ENCODE measurements at places on chromosomes 3 and 15.

- DNase-seq, result no peak
These were observed 64.9 kb downstream of the CDIN1 start for GRCh38 chr15:36644191-36644896.

GRCh38 chr3:139101396-139101795 is 56.7 kb upstream of the PRR23C start:
- DNase-seq, result no peak

DNA sequence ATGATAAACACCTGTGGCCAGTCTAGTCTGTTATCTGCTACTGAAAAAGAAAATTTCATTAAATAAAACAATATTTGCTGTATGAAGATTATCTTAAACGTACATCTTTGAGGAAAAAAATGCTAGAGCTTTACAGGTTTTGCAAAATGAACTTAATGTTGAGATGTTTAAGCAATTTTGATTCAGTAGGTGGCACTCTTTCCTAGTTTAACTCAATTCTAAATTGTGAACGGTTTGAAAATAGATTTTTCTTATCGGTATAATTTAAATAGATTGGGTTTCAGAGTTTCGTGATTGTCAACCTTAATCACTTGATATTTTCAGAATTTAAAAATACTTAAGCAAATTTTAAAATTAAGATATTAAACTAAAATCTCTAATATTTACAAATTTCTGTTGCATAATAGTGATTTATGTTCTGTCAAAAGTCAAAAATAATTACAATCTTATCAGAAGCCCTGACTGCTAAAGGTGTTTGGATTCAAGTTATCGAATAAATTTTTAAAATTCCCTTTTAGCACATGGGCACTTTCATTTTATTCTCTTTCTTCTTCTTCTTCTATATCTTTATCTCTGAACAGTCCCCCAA is 7.0 kb upstream of the RNF111 start:
- peak; percentile 30 for DNase-seq

DNA sequence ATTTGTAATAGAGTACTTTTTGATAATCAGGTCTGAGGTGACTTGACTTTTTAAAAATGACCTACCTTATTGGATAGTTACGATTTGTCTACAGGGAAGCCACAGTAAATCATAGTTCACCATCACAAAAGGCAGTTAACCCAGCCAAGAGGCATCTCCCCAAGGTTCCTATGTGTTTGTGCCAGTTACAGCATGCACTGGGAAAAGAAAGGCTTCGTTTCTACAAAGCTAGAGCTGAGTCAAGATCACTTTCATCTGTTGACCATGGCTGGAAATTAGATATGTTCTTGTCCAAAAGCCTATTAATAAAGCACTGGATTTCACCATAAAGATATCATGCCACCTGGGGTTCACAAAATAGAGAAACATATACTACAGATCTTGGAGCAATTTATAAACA is 139.9 kb downstream of the GREM1 start:
- DNase-seq, result peak; percentile 56

DNA sequence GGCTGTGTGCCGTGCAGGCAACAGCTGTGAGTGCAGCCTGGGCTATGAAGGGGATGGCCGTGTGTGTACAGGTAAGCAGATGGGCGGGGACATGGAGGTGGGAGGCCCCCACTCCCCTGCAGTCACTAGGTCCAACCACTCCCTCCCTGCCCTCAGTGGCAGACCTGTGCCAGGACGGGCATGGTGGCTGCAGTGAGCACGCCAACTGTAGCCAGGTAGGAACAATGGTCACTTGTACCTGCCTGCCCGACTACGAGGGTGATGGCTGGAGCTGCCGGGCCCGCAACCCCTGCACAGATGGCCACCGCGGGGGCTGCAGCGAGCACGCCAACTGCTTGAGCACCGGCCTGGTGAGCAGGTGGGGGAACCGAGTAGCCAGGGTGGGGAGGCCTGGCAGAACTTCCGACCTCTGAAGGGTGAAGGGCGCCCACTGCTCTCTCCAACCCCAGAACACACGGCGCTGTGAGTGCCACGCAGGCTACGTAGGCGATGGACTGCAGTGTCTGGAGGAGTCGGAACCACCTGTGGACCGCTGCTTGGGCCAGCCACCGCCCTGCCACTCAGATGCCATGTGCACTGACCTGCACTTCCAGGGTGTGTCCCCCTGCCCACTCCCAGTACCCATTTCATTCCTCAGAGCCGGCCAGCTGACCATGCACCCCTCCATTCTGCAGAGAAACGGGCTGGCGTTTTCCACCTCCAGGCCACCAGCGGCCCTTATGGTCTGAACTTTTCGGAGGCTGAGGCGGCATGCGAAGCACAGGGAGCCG is 11.6 kb downstream of the NT5DC2 start:
- no peak for DNase-seq

DNA sequence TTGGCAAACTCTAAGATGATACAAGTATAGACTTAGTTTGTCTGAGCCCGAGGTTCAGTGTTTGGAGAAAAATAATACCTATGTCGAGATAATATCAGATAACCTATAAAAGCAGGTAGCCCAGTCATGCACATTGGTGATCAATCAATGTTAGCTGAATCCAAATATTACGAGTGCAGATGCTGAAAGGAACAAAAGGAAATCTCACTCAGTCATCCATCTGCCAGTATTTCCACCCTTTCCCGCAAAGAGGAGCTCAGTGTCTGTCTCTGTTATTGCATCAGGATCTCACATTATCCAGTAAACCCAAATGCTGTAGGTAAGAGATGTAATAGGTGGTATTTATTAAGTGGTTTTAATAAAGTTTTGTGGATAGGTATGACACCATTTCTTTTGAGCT is 251.2 kb upstream of the CTDSPL start:
- no peak for DNase-seq

DNA sequence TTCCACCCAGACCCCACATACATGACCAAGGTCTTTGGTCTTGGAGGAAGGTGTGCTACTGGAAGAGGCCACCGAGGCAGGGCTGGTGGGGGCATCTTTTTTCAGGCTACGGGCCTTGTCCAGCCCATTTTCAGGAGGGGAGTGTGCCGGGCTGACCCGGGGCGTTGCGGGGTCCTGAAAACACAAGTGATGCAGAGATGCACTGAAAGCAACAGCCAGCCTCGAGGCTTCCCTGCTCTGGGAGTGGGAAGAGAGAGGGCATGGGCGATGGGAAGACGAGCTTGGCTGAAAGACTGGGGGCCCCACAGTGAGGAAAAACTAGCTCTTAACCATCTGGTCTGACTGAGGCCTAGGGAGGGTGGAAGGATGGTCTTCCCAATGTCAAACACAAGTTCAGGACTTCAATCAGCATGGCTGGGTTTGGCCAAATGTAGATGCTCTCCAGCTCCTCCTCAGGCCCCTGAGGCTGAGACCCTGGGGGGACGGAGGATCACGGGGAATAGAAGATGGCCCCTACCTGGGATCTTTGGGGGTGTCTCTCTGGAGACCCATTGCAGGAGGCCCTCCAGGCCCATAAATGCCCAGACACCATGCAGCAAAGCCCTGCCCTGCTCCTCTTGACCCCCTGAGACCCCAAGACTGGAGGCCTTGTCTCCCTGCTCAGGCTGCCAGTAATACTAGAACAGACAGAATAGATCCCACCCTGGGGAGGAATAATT is 38.9 kb downstream of the TLE3 start:
- no peak for DNase-seq

GRCh38 chr3:72281551-72281950 is 496.6 kb upstream of the PROK2 start:
- DNase-seq, result no peak

GRCh38 chr3:46141813-46142212 is 66.3 kb downstream of the CCR1 start:
- no peak for DNase-seq

DNA sequence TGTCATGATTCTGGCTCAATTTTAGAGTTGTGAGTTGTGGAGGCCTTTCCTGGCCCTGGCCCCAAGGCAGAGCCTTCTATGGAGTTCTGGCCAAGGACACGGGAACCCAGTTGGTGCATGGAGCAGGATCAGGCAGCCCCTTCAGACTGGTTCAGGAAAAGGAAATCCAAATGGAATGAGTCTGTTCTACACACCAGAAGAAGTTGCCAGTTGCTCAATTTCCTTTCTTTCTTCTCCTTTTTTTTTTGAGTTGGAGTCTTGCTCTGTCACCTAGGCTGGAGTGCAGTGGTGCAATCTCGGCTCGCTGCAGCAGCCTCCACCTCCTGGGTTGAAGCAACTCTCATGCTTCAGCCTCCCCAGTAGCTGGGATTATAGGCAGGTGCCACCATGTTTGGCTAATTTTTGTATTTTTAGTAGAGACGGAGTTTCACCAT is 28.9 kb upstream of the BHLHE40 start:
- no peak for DNase-seq

GRCh38 chr3:138097192-138098172 is 17.9 kb downstream of the DZIP1L start:
- no peak for DNase-seq

DNA sequence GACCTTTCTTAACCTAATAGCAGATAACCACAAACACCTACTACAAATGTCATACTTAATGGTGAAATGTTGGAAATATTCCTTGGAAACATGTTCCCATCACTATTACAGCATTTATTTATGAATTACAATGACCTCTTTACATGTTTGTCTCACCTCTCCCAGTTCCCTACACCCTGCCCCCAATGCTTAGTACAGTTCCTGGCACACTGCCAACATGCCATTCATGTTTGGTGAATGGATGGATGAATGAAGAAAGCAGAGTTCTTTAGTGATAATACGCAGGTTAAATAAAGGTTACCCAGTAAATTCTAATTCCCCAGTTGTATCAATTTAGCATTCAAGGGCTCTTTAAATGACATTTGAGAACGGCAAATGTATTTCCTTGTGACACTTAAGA is 259.9 kb upstream of the ATP11B start:
- DNase-seq, result no peak

DNA sequence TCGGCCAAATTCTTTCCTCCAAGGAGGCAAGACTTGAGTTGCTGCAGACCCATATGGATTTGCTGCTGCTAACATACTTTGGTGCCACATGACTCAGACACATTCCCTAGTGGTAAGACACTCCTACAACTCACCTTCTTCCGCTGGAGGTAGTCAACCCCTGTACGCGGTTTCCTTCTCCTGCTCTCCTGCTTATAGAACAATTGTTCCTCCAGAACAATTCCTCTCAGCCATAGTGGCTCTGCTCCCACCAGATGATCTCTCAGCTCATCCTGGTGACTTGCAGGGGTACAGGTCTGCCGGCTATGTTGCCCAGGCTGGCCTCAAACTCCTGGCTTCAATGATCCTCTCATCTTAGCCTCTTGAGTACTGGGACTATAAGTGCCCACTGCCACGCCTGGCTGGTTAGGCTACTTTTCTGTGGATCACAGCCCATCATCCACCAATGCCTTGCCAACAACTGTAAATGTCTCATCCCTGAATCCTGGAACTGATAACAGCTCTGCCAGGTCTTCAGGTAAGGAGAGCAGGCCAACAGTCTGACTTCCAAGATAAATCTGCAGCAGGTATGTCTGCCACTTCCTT is 2.4 kb upstream of the CXCR6 start:
- DNase-seq, result no peak

GRCh38 chr15:67092752-67093503 is 27.5 kb downstream of the SMAD3 start:
- no peak for DNase-seq

GRCh38 chr3:131329774-131330173 is 51.8 kb upstream of the NUDT16 start:
- no peak for DNase-seq

DNA sequence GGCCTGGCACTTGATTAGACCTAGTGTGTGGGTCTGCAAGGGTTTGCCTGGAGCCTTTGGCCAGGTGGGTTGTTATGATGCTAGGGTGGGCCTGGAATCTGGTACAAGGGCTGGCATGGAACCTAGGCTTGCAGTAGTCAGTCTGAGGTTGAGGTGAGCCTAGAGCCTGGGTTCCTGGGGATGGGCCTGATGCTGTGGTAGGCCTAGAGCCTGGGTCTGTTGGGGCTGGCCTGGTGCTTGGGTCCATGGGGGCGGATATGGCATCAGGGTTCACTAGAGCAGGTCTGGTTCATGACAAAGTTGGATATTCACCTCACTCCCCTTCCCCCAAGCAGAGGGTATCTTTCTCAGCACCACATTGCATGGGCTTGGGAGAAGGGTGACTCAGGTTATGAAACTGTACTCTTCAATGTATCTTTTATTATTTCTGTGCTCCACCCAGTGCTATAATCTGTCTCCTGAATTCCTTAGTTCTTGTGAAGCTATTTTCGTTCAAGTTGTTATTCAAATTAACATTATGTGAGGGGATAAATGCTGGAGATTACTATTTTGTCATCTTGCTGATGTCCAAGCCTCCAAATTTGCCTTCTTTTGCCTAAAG is 274.4 kb downstream of the NFKBIZ start:
- DNase-seq, result no peak

- DNase-seq, result peak; percentile 90
These were observed 2.4 kb downstream of the CSRNP1 start for GRCh38 chr3:39150803-39151631.

DNA sequence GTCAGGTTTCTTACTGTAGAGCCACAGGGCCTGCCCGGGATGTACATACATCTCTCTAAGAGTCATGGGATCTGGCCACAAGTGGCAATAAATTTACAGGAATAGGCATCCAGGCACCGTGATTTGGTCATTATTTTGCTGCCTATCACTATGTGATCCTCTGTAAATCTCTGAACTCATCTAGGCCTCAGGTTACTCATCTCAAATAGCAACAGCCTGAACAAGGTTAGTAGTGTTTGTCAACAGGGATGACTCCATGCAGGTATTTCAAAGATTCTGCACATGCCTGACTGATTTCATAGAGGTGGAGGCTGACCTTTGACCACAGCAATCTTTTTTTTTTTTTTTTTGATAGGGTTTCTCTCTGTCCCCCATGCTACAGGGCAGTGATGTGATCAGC is 88.8 kb upstream of the TBL1XR1 start:
- no peak for DNase-seq

DNA sequence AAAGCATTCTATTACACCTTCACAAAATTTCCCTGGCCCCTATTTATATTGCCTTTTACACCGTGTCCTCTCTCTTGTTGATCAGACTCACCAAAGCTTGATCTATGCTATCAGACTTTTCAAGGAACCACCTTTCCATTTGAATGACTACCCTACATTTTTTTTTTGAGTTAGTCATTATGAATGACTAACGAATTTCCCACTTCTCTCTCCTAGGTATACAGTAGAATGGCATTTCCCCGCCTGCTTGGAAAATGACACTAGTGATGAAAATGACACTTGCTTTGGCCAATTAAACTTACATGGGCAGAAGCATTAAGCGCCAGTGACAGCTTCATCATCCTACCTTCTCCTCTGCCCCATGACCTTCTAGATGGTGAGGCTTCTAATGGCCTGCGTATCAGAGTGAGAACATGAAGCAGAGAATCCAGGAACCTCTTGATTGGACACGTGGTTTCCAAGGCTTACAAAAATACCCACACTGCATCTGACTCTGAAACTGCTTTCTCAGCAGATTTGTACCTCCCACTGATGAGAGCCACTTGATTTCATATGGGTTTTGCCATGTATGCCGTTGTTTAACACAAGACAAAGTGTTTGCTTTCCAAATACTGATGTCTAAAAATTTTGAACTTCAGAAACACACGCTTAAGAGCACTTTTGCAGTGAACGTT is 370.5 kb downstream of the CTNNB1 start:
- no peak for DNase-seq

- no peak for DNase-seq
These were observed 148.9 kb downstream of the DNAJB8 start for GRCh38 chr3:128317698-128318231.
